ENCODE measurements at places on chromosomes 5 and 9. TPM values are rescaled to one million over a fixed set of nuclear protein-coding genes. Genes with fewer than 3 reads are reported as not detected.

The CARD9 gene
- total RNA-seq, result under 0.01 TPM

The SPATA31A3 gene
- total RNA-seq, result not detected

The PRRT1B gene
- total RNA-seq, result not detected

The PRUNE2 gene
- total RNA-seq, result under 0.01 TPM

The TMEM38B gene
- 37.1 TPM for total RNA-seq

The SLC34A3 gene
- not detected for total RNA-seq

The MYMK gene
- total RNA-seq, result not detected

The NCBP1 gene
- 27.5 TPM for total RNA-seq

The UBTD2 gene
- 28.9 TPM for total RNA-seq

The NUTM2G gene
- total RNA-seq, result not detected

The RNF183 gene
- total RNA-seq, result 1.9 TPM

The PLPP7 gene
- total RNA-seq, result not detected

The MORN5 gene
- total RNA-seq, result not detected

The BAAT gene
- total RNA-seq, result 0.24 TPM

The FRRS1L gene
- total RNA-seq, result not detected

The ADAMTS12 gene
- total RNA-seq, result not detected

The LVRN gene
- not detected for total RNA-seq

The DMGDH gene
- total RNA-seq, result 2.7 TPM

The KIF4B gene
- total RNA-seq, result not detected

The SLC24A2 gene
- not detected for total RNA-seq

The ISL1 gene
- 1.9 TPM for total RNA-seq

The DRD1 gene
- not detected for total RNA-seq

The FCHO2 gene
- total RNA-seq, result 16.4 TPM

Data from tracheal epithelial cell (primary cell).